RPMI8226 (cell line): ENCODE measurements at places on chromosomes 12 and 14.

DNA sequence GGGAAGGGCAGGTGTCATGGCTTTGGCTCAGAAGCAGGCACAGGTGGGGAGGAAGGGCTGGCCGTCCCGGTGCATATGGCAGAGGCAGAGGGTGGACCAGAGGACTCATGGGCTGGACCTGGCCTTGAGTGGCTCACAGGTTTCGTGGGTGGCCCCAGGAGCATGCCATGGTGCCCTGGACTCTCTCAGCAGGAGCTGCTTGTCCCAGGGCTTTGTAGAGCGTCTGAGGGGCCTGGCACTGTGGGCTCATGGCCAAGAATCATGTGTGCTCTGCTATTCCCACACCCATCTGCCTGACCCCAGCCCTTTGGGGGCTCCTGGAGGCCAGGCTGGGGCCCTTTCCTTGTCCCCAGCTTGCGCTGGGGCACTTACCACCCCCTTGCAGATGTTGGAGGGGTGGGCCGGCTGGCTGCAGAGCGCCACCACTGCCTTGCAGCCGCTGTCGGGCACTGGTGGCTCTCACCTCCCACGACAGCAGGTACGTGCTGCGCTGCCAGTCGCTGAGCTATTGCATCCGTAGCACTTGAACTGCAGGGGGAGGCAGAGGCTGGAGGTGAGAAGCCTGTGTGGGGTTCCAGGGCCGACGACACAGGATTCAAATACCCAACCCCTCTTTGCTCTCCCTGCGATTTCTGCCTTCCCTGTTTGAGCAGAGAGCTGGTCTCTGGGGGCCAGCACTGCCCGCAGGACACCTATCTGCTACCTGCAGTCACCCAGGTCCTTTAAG lies 187.4 kb upstream of the PRMT8 start:
- peak; percentile 27 for DNase-seq

GRCh38 chr12:31629756-31630732 lies 29.4 kb upstream of the ETFBKMT start:
- DNase-seq: no peak

- DNase-seq: no peak
Measured at GRCh38 chr12:45353944-45354343, 138.0 kb downstream of the ANO6 start.

GRCh38 chr12:46800160-46800559 lies 25.6 kb downstream of the SLC38A4 start:
- no peak for DNase-seq

DNA sequence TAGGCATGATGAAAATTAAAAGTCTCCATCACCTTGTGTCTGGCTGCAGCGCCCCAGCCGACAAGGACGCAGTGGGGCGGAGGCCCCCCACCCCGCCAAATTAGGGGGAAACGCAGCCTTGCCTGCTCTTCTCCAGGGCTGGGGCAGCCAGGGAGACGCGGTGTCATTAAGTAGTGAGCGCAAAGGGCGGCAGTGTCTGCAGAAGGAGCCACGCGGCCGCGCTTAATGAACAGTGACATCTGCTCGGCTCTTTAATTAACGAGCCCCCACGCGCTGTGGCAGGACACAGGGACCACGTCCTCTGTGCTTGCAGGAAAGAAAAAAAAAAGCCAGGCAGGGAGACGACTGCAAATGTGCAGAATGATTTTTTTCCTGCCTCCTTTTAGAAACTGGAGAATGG lies 93.4 kb upstream of the NCOR2 start:
- no peak for DNase-seq

- DNase-seq: peak; percentile 58
Measured at GRCh38 chr14:92914087-92914656, 8.8 kb upstream of the CHGA start.

DNA sequence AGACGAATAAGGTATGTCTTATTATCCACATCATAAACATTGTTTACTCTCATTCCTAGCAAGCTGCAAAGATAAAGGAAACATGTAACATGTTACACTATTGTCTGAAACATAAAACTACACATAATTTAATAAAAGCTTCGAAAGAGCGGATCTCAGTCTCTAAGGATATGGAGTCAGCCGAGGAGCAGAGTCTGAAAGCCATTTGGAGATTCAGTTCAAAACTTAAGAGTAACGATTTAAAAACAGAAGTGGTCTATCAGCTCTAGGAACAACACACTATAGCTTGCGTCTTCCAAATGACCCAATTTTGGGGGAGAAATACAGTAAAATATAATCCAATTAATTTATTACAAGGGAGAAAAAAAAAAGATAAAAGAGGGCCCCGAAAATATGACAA lies 775 bp downstream of the NEMF start:
- DNase-seq: no peak

DNA sequence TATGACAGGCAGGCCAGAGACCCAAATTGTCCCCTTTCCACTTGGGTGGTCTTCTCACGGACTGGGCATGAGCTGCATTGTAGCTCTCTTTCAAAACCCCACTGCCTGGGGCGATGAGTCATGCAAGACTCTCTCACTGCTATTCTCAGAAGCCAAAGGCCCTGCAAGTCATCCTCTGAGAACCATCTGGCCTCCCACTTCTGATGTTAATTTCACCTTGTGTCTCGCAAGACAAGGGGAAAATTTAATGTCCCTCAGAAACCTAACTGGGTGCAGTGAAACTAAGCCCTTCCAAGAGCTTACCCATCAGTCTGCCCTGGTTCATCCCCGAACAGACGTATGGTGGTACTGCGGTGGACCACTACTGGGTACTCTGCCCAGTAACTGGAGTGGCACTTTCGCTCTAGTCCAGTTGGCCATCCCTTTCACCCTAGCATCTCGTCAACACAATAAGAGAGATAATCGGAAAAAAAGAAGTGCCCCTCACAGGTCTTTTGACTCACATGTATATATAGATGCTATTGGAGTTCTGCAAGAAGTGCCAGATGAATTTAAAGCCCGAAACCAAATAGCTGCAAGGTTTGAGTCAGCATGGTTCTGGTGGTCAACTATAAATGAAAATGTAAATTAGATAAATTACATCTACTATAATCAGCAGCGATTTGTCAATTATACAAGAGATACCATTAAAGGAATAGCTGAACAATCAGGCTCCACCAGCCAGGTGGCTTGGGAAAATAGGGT lies 31.3 kb upstream of the LALBA start:
- no peak for DNase-seq

DNA sequence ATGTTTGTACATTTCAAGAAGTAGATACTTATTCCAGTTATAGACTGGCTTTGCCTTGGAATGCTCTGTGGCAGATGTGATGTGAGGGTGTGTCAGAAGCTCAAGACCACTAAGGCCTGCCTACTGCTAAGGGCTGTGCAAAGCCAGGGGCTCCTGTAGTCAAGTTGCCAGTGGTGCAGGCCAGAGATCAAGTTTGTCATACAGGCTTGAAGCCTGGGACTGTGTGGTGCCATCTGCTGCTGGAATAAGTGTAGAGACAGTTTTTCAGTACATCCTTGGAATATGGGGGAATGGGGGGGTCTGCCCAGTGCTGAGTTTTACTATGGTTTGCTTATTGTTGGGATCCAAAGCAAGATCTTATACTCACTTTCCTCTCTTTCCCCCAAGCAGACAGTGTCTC lies 649.9 kb upstream of the FOXG1 start:
- no peak for DNase-seq

GRCh38 chr12:86774841-86775388 lies 518.7 kb upstream of the MGAT4C start:
- DNase-seq: no peak

DNA sequence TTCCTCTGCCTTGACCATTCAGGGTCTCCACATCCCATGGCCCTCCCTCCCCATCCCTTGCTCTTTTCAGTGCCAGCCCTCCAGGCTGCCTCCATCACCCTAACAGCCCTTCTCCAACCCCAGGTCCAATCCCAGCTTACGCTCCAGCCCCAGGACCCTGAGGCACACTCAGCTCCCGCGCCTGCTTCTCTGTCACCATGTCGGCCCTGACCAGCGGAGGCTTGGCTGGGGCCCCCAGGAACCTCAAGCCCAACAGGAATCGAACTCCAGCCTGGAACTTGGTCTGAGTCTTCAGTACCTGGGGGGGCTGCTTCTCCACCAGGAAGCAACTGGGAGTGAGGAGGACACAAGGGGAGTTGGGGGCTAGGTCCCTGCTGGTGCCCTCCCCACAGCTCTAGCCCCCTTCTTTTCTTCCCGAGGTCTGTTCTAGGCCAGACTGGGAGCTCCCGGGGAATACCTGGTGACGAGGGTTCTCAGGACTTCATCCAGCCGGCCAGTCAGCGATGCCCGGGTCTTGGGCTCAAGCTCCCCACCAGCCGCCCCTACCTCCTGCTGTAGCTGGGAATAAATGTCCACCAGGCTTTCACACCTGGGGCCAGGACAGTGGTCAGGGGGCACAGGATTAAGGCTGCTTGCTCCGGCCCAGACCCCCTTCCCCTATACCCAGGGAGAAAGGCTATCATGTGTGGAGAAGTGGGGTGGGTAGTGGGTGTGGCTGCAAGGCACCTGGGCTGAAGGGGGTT lies 6.0 kb downstream of the STAT6 start:
- DNase-seq: no peak

DNA sequence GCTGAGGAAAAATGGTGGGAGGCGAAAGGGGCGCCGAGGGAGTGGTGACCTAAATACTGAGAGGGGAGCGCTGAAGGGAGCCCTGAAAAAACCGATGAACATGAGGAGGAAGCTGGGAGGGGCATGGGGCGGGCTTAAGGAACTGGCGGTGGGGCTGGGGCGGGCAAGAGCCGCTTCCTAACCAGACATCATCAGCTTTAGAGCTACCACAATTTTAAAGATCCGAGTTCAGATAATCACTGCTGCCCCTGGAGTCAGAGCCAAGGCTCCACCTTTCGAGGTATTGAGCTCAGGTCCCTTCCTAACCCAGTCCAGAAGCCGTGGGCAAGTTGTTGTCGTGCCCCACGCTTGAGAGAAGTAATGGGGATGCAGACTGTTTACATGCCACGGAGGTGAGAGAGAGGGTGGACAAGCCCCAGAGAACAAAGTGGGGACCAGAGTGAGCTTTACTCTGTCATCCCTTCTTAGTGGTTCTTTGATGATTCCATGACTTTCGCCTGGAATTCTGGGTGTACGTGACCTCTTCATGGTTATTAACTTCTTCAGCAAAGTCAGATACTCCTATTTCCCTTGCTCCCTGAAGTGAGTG lies 393 bp downstream of the ORMDL2 start:
- DNase-seq: no peak

DNA sequence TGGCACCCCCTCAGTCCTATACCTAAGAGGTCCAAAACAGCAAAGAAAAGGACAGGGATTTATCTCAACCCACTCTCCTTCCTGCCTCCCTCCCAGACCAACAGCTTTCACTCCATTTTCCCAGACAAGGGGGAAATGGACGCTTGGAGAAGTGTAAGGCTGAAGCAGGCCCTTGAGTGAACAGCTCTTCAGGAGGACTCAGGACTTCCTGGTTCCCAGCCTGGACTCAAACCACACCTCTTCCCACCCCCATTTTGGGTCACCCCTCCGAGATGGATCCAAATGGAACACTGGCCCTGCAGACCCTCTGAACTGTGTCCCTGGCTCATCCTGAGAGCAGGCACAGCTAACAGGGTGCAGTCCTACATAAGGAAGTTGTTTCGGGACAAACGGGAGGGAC lies 2.7 kb downstream of the KMT2D start:
- peak; percentile 7 for DNase-seq

GRCh38 chr12:131202592-131203378 lies 249.1 kb downstream of the ADGRD1 start:
- no peak for DNase-seq

GRCh38 chr12:102144221-102144620 lies 24.2 kb downstream of the PARPBP start:
- DNase-seq: no peak
